ENCODE measurements at places on chromosomes 6 and 20.

- H3K4me3 ChIP-seq, result no peak overlapping the region
- no peaks in the 10 kb centered on the region for H3K36me3 ChIP-seq
Measured at GRCh38 chr6:108591040-108591816, 30.5 kb downstream of the FOXO3 start.

- H3K36me3 ChIP-seq, result no peaks in the 10 kb centered on the region
- peaks cover 13% of the 10 kb centered on the region for H3K4me1 ChIP-seq
- no peaks in the 10 kb centered on the region for H3K27me3 ChIP-seq
- H3K4me3 ChIP-seq, result no peak overlapping the region
Measured at GRCh38 chr6:108002365-108003221, 44.6 kb upstream of the SEC63 start.

DNA sequence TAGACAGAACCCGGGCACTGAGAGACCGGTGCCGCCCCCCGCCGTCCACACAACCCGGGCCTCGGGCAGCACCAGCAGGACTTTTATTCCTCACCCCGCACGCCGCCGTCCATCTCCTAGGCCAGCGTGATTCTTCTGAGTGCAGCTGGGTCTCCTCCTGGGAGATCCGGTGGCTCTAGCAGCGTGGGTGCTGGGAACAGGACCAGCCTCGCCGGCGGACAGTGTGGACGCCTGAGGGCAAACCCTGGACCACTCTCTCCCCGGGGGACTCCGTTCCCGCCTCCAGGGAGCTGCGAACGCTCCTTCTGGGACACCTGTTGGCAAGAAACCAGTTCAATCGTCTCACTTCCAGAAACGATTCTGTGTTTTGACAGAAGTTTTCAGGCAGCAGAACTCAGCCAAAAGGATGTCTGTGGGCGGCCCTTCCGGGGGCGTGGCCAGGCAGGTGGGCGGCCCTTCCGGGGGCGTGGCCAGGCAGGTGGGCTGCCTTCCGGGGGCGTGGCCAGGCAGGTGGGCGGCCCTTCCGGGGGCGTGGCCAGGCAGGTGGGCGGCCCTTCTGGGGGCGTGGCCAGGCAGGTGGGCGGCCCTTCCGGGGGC, 130.7 kb downstream of the DLL1 start:
- no peaks in the 10 kb centered on the region for H3K27me3 ChIP-seq
- no peak overlapping the region for H3K27ac ChIP-seq
- no peak for DNase-seq
- H3K4me1 ChIP-seq, result no peaks in the 10 kb centered on the region
- H3K36me3 ChIP-seq, result no peaks in the 10 kb centered on the region
- H3K4me3 ChIP-seq, result no peak overlapping the region

GRCh38 chr6:56658326-56658725, 15.6 kb upstream of the DST start:
- H3K4me1 ChIP-seq, result peaks cover 16% of the 10 kb centered on the region
- H3K4me3 ChIP-seq, result no peak overlapping the region
- no peak for DNase-seq
- no peak overlapping the region for H3K27ac ChIP-seq
- H3K27me3 ChIP-seq, result no peaks in the 10 kb centered on the region
- H3K36me3 ChIP-seq, result no peaks in the 10 kb centered on the region

DNA sequence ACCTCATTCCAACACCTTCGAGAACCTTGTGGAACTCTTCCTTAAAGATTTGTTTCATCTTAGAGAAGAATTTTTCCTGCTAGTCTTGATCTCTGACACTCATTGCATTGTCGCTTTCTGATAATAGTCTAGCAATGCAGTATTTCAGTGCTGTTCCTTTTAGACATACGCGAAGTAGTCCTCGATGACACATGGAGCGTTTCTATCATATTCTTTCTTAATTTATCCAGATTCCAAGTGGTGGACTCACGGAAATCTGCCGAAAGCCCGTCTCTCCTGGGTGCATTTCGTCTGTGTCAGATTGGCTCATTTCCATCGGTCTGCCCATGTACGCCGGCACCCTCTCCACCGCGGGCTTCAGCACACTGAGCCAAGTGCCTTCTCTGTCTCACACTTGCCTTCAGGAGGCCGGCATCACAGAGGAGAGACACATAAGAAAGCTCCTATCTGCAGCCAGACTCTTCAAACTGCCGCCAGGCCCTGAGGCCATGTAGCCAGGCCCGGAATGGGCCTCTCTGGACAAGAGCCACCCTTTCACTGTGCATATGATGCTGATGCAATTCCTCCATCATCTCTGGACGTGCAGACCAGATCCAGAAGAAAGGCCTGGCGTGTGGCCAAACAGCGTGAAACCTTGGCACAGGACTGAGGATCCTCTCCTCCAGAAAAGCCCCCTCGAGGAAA, 198.6 kb upstream of the UST start:
- H3K4me1 ChIP-seq, result no peaks in the 10 kb centered on the region
- no peak overlapping the region for H3K27ac ChIP-seq
- no peak overlapping the region for H3K4me3 ChIP-seq
- no peak for DNase-seq
- H3K36me3 ChIP-seq, result no peaks in the 10 kb centered on the region
- no peaks in the 10 kb centered on the region for H3K27me3 ChIP-seq

DNA sequence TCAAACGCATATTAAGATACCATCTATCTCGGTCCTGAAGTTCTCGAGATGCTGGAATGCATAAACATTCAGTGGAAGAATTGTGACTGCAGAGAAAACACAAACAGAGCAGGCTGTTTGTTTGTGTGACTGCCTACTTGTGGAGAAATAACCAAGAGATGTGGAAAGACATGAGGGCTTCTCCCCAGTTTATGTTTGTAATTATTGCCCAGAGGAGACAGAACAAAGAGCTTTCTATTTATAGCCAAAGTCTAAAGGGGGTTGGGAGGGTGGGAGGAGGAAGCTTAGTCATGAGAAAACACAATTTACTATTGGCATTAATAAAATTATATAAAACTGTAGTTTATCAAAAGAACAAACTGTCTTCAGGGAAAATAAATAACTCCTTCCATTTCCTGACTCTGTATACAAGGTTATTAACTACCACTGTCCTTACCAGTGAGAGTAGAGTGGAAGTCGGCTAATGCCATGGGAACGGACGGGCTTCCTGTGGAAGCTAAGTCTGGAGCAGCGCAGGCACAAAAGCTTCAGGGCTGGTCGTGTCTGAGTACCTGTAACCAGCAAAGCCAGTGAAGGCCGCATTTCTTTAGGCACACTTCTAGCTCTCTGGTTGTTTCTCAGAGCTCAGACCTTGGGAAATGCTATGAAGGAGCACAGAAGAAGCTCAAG, 200.2 kb upstream of the SUPT3H start:
- H3K4me3 ChIP-seq, result no peak overlapping the region
- DNase-seq, result no peak
- H3K27me3 ChIP-seq, result no peaks in the 10 kb centered on the region
- H3K36me3 ChIP-seq, result no peaks in the 10 kb centered on the region
- H3K4me1 ChIP-seq, result no peaks in the 10 kb centered on the region

- H3K27me3 ChIP-seq, result no peaks in the 10 kb centered on the region
- H3K36me3 ChIP-seq, result no peaks in the 10 kb centered on the region
- DNase-seq, result peak; percentile 49
- H3K27ac ChIP-seq, result peak overlapping the region; percentile 76
- peaks cover 34% of the 10 kb centered on the region for H3K4me1 ChIP-seq
Measured at GRCh38 chr6:2857580-2858337, 16.1 kb upstream of the SERPINB1 start.

DNA sequence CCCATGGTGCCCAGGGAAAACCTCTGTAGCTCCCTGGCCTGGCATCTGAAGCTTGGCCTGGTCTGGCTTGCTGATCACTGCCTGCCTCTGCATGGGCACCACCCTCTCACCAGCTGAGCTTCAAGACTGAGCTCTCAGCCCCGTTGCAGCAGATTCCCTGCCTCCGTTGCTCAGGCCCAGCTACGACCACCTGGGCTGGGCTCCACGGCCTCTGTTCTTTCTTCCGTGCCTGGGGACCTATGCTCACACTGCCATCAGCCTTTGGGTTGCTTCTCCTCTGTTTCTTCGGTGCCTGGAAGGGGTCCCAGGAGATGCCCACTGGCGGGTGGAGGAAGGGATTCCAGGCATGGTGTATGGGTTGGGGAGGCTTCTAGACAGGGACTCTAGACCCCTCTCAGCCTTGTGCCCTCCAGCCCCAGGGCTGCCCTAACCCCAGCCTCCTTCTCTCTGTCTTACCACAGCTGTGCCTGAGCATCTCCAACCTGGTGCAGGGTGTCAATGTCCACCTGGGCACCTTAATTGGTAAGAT, 9.1 kb downstream of the BPIFB2 start:
- DNase-seq, result no peak
- H3K27ac ChIP-seq, result no peak overlapping the region
- H3K27me3 ChIP-seq, result peaks cover 61% of the 10 kb centered on the region

DNA sequence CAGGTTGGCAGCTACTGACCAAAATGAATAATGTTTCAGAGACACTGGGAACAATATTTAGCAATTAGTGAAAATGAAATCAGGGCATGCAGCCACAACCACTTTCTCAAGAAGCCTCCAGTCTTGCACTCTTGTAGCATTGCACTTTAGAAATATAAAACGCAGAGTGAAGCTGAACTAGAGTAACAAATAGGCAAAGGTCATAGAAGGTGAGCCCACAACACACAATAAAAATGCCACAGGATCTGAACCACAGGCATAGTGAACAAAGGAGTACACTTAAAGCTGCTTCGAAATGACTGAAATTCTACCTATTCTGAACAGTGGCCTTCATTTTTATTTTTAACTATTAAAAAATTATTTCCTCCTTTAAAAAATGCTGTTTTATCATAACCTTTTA, 25.0 kb downstream of the DDO start:
- H3K36me3 ChIP-seq, result no peaks in the 10 kb centered on the region
- H3K27me3 ChIP-seq, result no peaks in the 10 kb centered on the region
- no peaks in the 10 kb centered on the region for H3K4me1 ChIP-seq
- H3K27ac ChIP-seq, result no peak overlapping the region

DNA sequence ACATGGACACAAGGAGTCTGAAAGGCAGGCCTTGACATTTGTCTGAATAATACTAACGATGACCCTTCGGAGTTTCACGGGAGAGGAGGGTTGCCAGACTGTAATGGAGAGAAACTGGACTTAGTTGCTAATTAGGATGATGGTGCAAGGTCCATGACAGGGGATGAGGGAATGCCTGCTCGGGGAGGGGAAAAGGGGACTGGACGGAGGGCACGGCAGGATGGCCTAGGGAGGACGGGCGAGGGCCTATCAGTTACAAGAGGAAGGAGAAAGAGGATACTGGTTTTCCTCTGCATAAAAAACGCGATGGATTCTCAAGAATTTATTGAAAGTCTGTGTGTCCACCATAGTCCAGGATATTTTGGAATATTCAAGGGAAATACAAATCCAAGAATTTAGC, 42.7 kb downstream of the IRAK1BP1 start:
- no peak overlapping the region for H3K27ac ChIP-seq
- no peaks in the 10 kb centered on the region for H3K4me1 ChIP-seq
- H3K4me3 ChIP-seq, result no peak overlapping the region

- DNase-seq, result no peak
- H3K27ac ChIP-seq, result no peak within 1 kb of the TSS
- H3K4me3 ChIP-seq, result no peak within 1 kb of the TSS
- peaks cover 6% of the 10 kb centered on the region for H3K4me1 ChIP-seq
Measured at GRCh38 chr6:36697481-36697903, at the start of gene RAB44. TSS of gene RAB44 (plus strand) at chr6:36697826. CDS start at chr6:36704236, 6,410 bp downstream.

DNA sequence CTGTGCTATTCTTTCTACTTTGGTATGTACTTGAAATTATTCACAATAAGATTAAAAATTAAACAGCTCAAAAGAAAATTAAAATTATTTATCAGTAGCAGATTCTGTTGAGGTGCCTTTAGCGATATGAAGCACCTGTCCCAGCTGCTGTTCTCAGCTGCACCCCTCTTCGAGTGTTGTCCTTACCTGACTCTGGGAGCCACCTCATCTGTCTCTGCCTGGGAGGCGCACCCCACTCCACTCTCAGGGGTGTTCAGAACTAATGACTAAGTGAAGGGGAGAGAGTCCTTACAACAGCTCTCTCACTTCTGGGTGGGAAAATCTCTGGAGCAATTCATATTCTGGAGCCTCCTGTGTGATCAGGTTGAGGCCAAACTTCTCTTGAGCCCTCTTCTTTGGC, 745.7 kb downstream of the RFPL4B start:
- no peak overlapping the region for H3K27ac ChIP-seq
- DNase-seq, result no peak
- no peaks in the 10 kb centered on the region for H3K36me3 ChIP-seq
- H3K4me1 ChIP-seq, result no peaks in the 10 kb centered on the region

GRCh38 chr6:2344319-2344905, 99.0 kb upstream of the GMDS start:
- H3K36me3 ChIP-seq, result no peaks in the 10 kb centered on the region
- DNase-seq, result no peak
- no peak overlapping the region for H3K4me3 ChIP-seq
- no peaks in the 10 kb centered on the region for H3K4me1 ChIP-seq

Measured in PC-3 (cell line).